Activated T-cell treated with anti-CD3 and anti-CD28 coated beads for 48 hours (primary cell): ENCODE measurements at places on chromosomes 11 and 22.

- DNase-seq = no peak
Measured at GRCh38 chr22:41537203-41537602, 7.1 kb downstream of the POLR3H start.

DNA sequence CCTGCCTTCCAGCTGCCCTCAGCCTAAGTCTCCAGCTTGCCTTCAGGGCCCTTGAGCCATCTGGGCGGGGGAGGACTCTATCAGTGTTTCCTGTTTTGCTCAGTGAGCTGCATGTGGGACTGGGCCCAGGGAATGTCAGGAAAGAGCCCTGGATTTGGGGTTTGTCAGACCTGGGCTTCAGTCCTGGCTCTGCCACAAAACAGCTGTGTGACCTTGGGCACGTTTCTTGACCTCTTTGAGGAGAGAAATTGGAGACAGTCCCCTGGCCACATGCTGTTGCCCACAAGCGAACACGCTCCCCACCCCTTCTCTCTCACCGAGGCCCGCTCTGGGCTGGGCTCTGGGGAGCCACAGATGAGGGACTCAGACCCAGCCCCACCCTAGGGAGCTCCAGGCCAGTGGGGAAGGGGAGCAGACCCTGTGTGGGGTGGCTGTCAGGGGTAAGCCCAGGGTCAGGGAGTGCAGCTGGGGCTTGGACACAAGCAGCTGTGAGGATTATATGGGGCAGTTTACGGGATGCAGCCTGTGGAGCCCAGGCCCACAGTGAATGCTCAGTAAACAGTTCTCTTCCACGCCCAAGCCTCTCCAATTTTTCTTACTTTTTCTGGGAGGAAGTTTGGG lies 12.3 kb downstream of the MYO7A start:
- DNase-seq = no peak

DNA sequence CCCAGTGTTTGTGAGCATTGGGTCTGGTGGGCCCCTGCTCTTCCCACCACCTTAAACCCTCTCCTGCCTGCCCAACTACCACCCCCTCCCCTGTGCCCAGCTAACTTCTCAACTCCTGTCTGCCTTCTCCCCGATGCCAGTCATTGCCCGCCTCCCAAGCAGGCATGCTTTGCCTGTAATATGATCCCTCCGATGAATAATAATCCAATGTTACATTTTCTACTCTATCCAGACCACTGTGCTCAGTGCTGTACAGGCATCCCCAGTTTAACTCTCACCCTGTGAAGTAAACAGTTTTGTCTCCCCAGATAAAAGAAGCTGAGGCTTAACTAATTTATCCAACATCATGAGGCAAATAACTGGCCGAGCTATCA lies 35.5 kb upstream of the OLFML1 start:
- DNase-seq = no peak

GRCh38 chr11:33534575-33534974 lies 166.1 kb downstream of the C11orf91 start:
- DNase-seq = no peak

GRCh38 chr11:69119190-69119589 lies 36.5 kb upstream of the SMIM38 start:
- DNase-seq = no peak

DNA sequence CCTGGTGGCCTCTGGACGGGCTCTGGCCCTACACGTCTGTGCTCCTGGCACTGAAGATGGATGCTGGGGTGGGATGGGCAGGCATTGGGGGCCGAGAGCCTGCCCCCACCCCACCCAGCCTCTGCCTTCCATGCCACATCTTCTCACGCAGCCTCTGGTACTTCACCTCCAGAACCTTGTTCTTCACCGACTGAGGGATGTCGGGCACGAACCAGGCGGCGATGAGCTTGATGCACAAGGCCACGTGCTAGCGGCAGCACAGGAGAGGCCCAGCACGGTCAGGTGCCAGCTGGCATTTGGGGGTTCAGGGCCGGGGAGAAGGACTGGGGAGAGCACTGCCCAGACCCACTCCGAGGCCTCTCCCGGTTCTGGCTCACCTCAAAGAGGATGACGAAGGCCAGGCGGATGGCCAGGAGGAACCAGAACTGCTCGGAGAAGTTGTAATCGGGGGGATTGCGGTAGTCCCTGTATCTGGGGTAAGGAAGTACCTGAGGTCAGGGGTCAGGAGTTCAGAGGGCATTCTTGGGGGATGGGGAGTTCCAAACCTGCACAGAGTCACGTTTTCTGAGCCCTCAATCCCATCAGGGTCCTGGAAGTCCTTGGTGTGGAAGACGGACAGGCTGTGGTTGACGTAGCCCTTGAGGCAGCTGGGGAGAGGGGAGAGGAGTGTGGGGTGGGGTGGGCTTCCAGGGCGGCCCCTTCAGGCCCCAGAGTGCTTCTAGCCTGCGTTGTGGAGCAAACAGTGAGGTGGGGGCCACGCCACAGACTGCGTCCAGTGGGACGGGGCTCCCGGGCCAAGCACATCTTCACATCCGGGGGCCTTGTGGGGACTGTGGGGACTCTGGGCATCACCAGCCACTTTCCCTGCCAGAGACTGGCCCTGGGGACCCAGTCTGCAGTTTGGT lies 3.8 kb upstream of the SIGIRR start:
- no peak for DNase-seq

GRCh38 chr11:66866511-66866986 lies 9.7 kb downstream of the LRFN4 start:
- DNase-seq = no peak

GRCh38 chr11:100753172-100753543 lies 66.1 kb downstream of the ARHGAP42 start:
- DNase-seq = no peak

- DNase-seq = no peak
Measured at GRCh38 chr11:7480113-7480512, 5.2 kb upstream of the OLFML1 start.

DNA sequence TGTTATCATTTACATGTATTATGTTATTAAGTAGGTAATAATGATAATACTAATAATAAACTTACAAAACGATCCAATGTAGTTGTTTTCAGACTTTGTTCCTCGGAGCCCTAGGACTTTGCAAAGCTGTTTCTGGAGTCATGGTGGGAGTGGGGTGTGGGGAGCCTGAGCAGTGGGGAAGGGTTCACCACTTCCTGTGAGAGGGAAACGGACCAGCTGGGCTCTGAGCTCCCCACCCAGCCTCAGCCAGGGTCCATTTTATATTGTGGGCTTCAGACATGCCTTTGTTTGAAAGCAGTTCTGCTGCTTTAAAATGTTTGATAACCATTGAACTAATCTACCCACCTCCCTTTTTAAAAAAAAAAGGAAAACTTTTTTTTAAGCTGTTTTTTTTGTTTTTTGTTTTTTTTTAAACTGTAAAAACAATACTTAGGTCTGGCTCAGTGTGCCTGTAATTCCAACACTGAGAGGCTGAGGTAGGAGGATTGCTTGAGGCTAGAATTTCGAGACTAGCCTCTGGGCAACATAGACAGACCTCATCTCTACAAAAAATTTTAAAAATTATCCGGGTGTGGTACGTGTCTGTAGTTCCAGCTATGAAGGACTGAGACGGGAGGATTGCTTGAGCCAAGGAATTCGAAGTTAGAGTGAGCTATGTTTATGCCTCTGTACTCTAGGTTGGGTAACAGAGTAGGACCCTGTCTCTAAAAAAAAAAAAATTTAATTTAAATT lies 7.0 kb downstream of the SERPING1 start:
- no peak for DNase-seq

DNA sequence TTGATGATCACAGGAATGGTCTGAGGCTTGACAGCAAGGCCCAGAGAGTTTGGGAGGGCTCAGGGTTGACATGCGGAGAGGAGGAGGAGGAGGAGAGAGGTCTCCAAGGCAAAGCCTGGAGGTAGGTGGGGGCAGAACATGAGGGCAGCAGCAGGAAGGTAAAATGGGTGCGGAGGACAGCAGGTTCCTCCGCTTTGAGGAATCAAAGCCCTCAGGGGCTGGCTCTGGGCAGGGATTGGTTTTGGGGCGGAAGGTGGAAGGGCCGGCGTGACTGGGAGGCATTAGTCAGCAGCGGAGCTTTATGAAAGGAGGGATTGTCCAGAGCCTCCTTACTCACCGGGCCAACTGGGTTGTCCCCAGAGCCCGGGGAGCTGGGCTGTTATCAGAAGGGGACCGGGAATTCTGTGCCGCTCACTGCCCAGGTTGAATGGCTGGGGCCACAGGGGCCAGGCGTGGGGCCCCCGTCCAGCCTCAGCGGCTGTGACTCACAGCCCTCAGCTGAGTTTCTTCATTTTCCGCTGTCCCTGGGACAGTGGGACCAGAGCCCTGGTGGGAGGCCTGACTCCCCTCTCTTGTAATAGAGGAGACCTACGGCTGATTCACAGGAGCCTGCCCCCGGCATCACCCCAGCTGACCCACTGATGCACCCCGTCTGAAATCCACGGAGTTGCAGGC lies 36.2 kb downstream of the LIF start:
- DNase-seq = no peak

DNA sequence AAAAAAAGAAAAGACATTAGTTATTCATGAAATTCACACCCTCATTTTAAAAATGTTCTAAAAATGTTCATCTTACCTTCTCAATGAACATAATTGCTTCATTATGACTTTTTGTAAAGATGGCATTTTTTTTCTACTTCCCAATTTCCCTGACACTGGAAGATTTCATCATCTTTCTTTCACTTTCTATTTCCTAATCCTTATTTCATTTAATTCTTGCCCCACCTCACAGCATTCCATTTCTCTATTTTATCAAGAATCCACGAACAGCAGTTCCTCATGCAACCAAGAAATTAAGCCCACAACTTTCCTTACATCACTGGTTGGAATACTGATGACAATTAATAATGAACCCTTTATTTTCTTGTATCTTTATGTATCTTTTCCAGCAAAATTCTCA lies 1.9 kb downstream of the PATL1 start:
- no peak for DNase-seq

DNA sequence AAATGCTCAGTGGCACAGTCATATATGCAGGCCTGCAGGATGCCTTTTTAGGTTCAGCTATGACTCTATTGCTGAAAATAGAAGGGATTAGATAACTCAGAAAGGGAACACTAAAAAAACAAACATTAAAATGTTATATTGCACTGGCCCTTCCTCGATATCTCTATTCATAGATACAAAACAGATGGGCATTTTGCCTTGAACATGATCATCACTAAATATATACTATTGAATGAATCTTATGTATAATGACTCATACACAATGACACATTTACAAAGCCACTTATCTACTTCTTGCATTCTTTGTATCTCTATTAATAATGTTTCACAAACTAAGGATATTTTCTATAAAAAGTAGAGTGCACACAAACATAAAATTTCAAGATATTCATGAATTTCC lies 2352.8 kb upstream of the RAG2 start:
- no peak for DNase-seq

- DNase-seq = no peak
Measured at GRCh38 chr11:77723024-77723423, 85.4 kb upstream of the CLNS1A start.

GRCh38 chr11:96102664-96103078 lies 178.8 kb upstream of the MTMR2 start:
- DNase-seq = no peak

DNA sequence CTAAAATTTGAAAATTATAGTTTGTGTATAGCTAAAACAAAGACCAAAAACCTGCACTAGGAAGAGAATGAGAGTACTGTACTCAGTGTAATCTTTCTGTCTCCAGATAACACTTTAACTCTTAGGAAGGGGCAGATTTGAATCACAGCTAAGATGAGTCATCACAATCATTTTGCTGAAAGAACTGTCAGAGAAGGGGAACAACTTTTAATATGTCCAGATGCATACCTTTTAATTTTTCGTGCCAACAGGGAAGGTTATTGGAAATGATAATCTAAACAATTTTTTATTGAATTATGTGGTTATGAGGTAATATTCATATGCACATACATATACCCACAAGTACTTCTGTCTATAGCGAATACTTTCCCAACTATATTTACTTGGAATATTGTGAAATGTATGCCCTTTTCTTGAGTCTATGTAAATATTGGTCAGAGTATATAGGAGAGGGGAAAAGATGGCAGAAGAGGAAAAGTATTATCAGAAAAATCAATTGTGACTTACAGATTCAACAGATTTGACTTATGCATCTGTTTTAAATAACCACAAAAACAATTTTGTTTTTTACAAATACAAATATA lies 51.1 kb upstream of the MUC15 start:
- no peak for DNase-seq

DNA sequence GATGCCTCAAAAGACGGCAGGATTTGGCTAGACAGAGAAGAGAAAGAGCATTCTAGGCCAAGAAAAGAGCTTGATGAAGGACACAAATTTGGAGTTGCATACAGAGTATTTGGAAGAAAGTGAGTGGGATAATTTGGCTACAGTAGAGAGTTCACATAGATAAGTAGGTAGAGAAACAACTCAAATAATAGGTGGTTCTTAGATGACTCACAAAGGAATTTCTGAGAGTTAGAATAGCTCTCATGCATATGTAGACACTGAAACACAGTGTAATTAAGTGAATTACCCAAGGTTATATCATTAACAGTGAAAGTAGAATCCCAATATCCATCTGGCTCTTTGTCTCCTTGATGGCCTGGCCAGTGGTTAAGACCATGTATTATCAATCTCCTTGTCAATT lies 228.6 kb upstream of the DDI1 start:
- no peak for DNase-seq

DNA sequence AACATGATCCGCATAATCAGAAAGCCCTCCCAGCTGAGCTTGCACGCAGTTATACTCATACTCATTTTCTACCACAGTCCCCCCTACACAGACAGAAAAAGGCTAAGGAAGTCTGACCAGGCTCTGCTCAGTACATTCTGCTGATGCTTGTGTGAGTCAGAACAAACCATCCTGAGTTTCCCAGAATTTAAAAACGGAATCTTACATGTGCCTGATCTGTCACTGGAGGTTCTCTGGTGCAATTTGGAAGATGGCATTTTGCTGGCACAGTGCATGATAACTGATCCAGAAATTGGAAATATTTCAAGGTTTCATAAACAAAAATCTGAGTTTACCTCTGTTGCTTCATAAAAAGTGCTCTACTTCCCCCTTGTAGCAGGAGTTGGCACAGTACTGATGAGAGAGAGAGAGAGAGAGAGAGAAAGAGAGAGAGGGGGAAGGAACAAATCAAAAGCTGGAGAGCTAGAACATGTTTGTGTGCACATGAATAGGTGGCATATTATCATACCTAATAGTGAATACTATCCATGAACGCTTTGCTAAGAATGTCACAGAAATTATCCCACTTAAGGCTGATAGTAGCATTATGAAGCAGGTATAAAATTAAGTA lies 1085.3 kb downstream of the DLG2 start:
- no peak for DNase-seq

GRCh38 chr22:39474351-39475111 lies 17.7 kb downstream of the MGAT3 start:
- DNase-seq = no peak

DNA sequence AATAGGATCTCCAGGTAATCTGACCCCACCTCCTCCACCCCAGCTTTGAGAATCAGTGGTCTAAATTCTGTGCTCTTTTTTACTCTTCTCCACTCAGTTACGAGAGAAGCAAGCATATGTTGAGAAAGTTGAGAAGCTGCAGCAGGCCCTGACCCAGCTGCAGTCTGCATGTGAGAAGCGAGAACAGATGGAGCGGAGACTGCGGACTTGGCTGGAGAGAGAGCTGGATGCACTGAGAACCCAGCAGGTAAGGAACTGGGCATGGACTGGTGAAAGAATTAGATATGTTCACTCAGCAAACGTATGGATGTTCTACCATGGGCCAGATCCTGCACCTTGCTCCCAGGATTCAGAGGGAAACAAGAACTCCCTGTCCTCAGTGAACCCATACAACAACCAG lies 85.7 kb downstream of the AMOTL1 start:
- no peak for DNase-seq
